ENCODE measurements at places on chromosomes 12 and 14. TPM values are rescaled to one million over a fixed set of nuclear protein-coding genes. Genes with fewer than 3 reads are reported as not detected.

- no peaks in the 10 kb centered on the region for H3K36me3 ChIP-seq
- no peak overlapping the region for H3K4me3 ChIP-seq
- no peaks in the 10 kb centered on the region for H3K27me3 ChIP-seq
- no peak for DNase-seq
- H3K27ac ChIP-seq: no peak overlapping the region
- no peaks in the 10 kb centered on the region for H3K4me1 ChIP-seq
These were observed 207.7 kb upstream of the DDHD1 start for GRCh38 chr14:53360829-53361228.

GRCh38 chr12:10395390-10395998, 5.7 kb upstream of the KLRK1 start:
- DNase-seq: peak; percentile 31
- peak overlapping the region; percentile 70 for H3K27ac ChIP-seq
- no peaks in the 10 kb centered on the region for H3K27me3 ChIP-seq
- no peaks in the 10 kb centered on the region for H3K36me3 ChIP-seq

DNA sequence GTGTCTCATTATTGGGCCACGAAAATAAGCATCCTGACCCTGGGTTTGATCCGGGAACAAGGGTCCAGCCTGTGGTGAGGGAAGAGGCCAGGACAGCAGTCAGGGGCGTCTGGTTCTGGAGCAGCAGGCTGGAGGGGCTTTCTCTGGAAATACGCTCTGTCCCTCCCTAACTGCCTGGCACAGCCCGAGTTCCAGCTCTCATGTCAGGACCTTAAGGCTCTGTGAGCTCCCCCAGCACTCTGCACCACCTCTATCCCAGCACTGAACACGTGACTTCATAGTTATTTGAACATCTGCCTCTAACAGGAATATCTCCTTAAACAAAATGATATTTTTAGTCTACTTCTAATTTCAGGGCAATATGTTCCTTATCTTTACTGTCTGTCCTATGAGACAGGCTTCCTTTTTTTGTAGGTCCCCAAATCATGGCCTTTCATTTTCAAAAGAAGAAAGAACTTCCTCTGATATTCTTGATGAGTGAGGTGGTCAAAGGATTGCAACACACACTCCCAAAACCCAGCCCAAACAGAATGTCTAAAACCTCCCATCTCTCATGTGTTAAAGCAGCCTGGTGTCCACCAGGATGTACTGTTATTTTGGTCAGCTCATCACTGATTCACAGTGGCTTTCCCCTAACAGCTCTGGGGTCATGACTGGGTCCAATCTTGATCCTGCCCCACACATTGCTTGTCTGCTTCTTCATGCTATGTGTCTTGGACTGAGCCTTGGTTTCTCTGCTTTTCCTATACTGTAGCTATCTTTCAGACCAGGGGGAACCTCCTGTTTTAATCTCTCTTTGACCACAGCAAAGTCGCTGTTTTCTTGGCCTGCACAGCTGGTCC, 9.7 kb downstream of the AQP6 start:
- H3K36me3 ChIP-seq: no peaks in the 10 kb centered on the region
- DNase-seq: no peak
- no peak overlapping the region for H3K4me3 ChIP-seq
- H3K27ac ChIP-seq: no peak overlapping the region
- no peaks in the 10 kb centered on the region for H3K27me3 ChIP-seq

GRCh38 chr12:2586156-2587038, 208.4 kb upstream of the FKBP4 start:
- H3K36me3 ChIP-seq: peaks cover 18% of the 10 kb centered on the region
- no peak for DNase-seq
- peak overlapping the region; percentile 40 for H3K27ac ChIP-seq
- no peak overlapping the region for H3K4me3 ChIP-seq
- H3K27me3 ChIP-seq: peaks cover 22% of the 10 kb centered on the region
- H3K4me1 ChIP-seq: peaks cover 22% of the 10 kb centered on the region

- no peak for DNase-seq
- no peak overlapping the region for H3K27ac ChIP-seq
These were observed 25.6 kb downstream of the CRACR2A start for GRCh38 chr12:3727354-3727753.

DNA sequence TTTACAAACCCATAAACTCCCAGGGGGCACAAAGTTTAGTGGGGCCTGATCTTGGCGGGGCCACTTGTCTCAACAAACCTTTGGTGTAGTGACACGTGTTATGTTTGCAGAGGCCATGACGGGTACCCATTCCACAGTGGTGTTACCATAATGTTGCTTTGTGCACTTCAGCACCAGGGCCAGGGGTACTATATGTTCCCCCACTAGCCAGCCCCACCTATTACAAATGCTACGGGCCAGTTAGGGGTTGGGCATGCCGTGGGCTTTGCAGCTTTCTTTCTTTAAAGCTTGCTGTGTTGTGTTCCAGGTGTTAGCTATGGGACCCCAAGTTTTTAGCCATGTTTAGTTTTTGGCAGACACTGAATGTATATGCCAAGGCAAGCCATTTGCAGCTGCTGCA, 30.8 kb upstream of the G2E3 start:
- H3K27me3 ChIP-seq: no peaks in the 10 kb centered on the region
- H3K27ac ChIP-seq: no peak overlapping the region
- H3K4me3 ChIP-seq: no peak overlapping the region
- no peaks in the 10 kb centered on the region for H3K4me1 ChIP-seq

DNA sequence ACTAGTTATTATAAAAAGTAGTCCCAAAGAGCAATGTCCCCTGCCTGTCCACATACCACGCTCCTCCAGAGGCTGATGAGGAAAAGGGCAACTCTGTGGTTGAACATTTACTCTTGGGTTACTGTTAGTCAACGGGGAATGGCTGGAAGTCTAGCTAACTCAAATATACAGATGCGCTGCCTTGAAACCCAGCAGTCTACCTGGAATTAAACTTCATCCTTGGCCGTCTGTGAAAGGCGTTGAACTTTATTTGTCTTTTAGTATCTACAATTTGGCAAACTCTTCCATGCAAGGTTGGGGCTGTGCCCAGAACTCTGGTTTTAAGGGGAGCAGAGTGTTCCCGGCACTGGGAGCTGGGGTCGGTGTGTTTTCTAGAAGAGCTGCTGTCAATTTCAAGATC, 3.9 kb upstream of the MEG3 start:
- no peak overlapping the region for H3K27ac ChIP-seq
- H3K4me3 ChIP-seq: no peak overlapping the region
- no peak for DNase-seq
- no peaks in the 10 kb centered on the region for H3K36me3 ChIP-seq
- H3K27me3 ChIP-seq: peaks cover 47% of the 10 kb centered on the region
- H3K4me1 ChIP-seq: no peaks in the 10 kb centered on the region

DNA sequence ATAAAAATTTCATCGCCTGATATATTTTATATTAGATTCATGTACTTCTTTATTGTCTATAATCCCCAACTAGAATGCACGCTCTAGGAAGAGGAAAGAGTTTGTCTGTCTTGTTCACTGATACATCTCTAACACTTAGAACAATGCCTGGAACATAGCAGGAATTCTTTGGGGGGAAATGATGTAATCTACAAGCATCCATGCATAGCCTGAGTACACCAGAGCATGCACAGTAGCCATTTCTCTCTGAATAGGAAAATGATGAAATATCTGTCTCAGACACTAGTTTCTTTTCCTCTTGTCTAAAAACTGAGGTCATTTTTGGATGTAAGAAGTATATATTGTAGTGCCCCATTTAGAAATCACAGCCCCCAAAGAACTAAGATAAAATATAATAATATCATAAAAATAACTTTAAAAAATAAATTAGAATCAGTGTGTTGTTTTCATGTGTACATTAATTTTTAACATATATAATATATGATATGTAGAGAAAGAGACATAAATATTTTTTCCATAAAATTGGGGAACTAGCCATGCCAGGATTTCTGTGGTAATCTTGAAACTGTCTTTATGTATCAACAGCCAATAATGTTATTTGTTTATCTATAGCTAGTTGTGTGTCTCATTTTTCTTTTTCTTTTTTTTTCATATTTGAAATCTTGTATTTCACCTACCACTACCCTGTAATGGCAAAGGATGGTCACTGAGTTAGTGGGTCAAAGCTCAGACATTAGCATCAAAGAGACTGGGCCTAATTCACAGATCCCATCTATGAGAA, 155.6 kb upstream of the TMCC3 start:
- no peaks in the 10 kb centered on the region for H3K36me3 ChIP-seq
- H3K4me1 ChIP-seq: no peaks in the 10 kb centered on the region
- no peak overlapping the region for H3K4me3 ChIP-seq
- no peak for DNase-seq
- H3K27ac ChIP-seq: no peak overlapping the region

- no peak overlapping the region for H3K27ac ChIP-seq
- H3K27me3 ChIP-seq: peaks cover 7% of the 10 kb centered on the region
- no peak for DNase-seq
- no peaks in the 10 kb centered on the region for H3K4me1 ChIP-seq
- no peak overlapping the region for H3K4me3 ChIP-seq
These were observed 80.5 kb upstream of the PCED1B start for GRCh38 chr12:46998811-46999368.

- DNase-seq: no peak
- peaks cover 19% of the 10 kb centered on the region for H3K27me3 ChIP-seq
- H3K4me3 ChIP-seq: no peak overlapping the region
- H3K36me3 ChIP-seq: no peaks in the 10 kb centered on the region
These were observed 19.0 kb upstream of the C14orf180 start for GRCh38 chr14:104560586-104560945.

GRCh38 chr12:113816866-113817265, 149.3 kb downstream of the RBM19 start:
- DNase-seq: no peak
- no peak overlapping the region for H3K27ac ChIP-seq
- peaks cover 70% of the 10 kb centered on the region for H3K36me3 ChIP-seq
- no peak overlapping the region for H3K4me3 ChIP-seq
- no peaks in the 10 kb centered on the region for H3K4me1 ChIP-seq
- H3K27me3 ChIP-seq: no peaks in the 10 kb centered on the region

GRCh38 chr12:50192908-50193307, 25.7 kb upstream of the CERS5 start:
- H3K36me3 ChIP-seq: peaks cover 30% of the 10 kb centered on the region
- no peak for DNase-seq
- no peak overlapping the region for H3K27ac ChIP-seq
- H3K4me3 ChIP-seq: no peak overlapping the region

DNA sequence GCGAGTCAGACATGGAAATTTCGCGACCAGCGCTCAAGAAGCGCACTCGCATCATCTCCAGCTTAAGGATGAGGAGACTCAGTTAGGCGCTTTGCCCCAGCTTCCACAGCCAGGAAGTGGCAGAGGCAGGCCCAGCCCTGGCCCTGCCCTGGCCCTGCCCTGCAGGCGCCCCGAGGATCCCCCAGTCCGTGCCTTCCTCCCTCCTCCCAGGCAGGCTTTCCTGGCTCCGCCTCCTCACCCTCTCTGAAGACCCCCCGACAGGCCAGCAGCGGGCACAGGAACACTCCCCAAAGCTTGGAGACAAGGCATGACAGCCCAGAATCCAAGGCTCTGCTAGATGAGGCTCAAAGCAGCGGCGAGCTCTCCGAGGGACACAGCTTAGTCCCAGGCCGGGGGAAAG, 25.1 kb downstream of the UBR7 start:
- no peaks in the 10 kb centered on the region for H3K27me3 ChIP-seq
- H3K4me3 ChIP-seq: no peak overlapping the region
- no peak overlapping the region for H3K27ac ChIP-seq

DNA sequence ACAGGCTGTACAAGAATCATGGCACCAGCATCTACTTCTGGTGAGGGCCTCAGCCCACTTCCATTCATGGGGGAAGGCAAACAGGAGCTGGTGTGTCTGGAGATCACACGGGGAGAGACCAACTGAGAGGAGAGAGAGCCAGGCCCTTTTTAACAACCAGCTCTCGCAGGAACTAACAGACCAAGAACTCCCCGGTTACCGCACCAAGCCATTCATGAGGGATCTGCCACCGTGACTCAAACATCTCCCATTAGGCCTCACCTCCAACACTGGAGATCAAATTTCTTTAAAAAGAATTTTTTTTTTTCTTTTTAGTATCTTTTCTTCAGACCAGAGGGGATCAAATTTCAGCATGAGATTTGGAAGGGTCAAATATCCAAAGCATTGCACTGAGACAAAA, 16.7 kb upstream of the AQP2 start:
- no peak for DNase-seq
- H3K36me3 ChIP-seq: no peaks in the 10 kb centered on the region
- H3K27ac ChIP-seq: no peak overlapping the region
- peaks cover 7% of the 10 kb centered on the region for H3K4me1 ChIP-seq
- H3K4me3 ChIP-seq: no peak overlapping the region
- no peaks in the 10 kb centered on the region for H3K27me3 ChIP-seq

REM2 gene
- total RNA-seq: not detected

MGAT4C gene
- total RNA-seq: under 0.01 TPM

DDX24 gene
- 39.1 TPM for total RNA-seq

RTN1 gene
- total RNA-seq: 7.8 TPM
